ENCODE measurements at places on chromosomes 3 and 15.

GRCh38 chr15:60551781-60552161, 72.8 kb upstream of the ICE2 start:
- no peak for DNase-seq

DNA sequence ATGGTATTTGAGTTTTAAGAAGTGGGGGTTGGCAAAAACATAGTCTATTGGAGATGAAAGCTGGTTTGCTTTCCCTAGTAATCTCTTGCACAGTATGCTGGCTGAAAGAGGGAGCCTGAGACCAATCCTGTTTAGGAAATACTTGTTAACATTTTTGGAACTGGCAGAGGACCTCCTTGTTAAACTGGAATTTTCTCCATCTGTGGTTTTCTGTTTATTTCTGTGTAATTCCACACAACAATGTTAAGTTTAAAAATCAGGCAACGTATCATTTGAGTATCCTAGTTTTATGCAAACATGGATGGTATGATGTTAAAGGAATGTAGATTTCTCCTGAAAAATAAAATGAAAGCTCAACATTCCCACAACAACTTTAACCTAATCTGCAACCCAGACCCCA, 536.0 kb upstream of the TBL1XR1 start:
- DNase-seq = no peak

- no peak for DNase-seq
Observed at GRCh38 chr3:60246361-60246760, 1004.9 kb downstream of the FHIT start.

GRCh38 chr3:155504682-155505081, 211.2 kb upstream of the STRIT1 start:
- no peak for DNase-seq

DNA sequence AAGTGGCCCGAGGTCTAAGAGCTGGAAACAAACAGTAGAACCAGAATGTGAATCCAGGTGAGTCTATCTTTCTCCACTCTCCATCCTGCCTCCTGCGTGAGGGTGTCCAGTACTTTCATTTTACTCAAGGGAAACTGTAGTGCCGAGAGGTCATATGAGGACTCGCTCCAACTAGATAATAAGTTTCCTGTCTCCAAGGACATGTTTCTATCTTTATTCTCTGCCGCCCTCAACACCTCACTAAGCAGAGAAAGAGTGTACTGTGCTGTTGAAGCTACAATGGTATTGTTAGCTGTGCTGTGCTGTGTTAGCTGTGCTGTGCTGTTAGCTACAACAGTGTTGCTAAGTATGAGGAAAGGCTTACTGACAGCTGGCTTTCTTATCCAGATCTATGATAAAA, 137.9 kb upstream of the COL8A1 start:
- DNase-seq = no peak

- DNase-seq = no peak
Observed at GRCh38 chr3:171873580-171873979, 30.4 kb downstream of the TMEM212 start.

DNA sequence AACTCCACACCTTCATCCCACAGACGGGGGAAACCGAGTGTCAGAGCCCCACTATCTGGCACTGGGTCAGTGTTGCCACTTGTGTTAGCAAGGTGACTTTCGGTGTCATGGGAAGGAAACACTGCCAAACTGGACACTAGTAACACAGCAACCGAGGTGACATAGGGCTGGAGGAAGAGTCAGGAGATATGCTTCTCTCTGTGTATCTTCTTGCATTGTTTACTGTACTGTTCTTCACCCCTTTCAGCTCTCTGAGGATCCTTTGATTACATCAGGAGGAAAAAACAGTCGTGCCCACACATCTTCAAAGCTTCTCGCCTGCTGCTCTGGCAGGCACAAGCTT, 109.4 kb upstream of the RAD18 start:
- DNase-seq = no peak

DNA sequence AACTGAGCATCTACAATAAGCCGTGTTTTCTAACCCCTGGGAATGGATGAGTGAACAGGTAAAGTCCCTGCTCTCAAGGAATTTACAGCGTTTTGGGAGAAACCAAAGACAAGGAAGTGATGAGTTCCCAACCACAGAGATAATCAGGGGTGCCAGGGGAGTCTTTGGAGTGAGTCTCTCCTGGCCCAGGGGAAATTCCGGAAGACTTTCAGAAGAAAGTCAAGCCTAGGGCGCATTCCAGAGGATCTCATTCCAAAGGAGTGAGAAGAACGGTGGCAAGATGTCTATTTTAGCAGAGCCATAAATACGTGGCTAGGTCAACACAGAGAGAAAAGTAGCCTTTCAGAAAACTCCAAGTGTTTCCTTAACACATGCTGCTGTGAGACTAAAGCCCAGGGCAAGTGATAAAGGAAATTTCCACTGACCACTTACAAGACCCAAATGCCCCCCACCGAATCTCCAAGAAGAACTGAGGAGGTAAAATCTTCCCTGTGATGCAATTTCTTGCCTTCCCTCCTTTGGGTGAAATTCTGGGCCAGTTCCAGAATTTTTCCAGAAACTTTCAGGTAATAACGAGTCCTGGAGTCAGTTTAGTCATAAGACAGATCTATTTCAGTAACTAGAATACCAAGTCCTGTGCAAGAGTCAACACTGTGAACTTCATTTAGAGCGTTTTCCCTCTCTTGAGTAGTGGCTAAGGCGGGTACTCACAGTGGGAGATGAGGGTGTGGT, 437.4 kb downstream of the NR2F2 start:
- no peak for DNase-seq

DNA sequence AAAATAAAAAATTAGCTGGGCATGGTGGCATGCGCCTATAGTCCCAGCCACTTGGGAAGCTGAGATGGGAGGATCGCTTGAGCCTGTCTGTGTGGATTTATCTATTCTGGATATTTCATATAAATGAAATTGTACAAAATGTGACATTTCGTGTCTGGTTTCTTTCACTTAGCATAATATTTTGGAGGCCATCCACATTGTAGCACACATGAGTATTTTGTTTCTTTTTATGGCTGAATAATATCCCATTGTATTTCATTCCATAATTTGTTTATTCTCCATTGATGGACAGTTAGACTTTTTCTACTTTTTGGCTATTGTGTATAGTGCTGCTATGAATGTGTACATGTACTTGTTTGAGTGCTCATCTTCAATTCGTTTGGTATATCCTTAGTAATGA, 52.9 kb upstream of the DYNC1LI1 start:
- DNase-seq = no peak

- DNase-seq = no peak
Observed at GRCh38 chr3:52793702-52794611, 639 bp upstream of the ITIH3 start.

DNA sequence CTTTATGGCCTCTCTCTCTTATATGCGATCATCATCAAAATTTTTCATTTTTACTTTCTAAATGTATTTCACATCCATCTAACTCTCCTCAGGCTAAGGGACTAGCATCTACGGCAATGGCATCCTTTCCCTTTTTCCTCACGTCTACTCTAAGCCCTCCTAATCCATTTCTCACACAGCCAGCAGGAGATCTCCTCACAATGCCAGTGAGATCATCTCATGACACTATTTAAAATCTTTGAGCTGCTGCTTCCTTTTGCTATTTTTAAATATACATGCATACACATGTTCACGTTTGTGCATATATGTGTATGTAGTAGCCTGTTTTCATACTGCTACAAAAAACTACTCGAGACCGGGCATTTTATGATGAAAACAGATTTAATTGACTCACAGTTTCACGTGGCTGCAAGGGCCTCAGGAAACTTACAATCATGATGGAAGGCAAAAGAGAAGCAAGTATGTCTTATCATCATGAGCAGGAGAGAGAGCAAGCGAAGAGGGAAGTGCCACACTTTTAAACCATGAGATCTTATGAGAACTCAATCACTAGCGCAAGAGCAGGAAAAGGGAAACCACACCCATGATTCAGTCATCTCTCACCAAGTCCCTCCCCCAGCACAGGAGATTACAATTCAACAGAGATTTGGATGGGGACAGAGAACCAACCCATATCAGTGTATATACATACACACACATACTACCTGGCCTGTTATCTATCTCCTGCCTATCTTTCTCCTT, 599.2 kb upstream of the ROBO1 start:
- DNase-seq = no peak

DNA sequence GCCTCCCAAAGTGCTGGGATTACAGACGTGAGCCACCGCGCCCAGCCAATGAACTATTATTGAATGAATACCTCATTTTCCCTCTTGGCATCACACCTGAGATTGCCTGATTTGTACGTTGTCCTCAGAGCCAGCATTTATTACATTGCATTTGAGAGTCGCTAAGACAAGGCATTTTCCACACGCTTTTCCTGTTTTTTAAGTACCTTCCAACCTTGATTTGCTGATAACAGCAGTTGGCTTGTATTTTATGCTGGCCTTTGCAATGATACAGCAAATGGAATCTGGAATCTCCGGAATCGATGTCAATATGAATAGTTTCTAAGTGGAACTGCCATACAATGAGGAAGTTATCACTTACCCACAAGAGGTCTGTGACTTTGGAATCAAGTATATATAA, 15.7 kb upstream of the CNBP start:
- DNase-seq = no peak

- no peak for DNase-seq
Observed at GRCh38 chr3:71063773-71064290, 519.7 kb downstream of the FOXP1 start.

DNA sequence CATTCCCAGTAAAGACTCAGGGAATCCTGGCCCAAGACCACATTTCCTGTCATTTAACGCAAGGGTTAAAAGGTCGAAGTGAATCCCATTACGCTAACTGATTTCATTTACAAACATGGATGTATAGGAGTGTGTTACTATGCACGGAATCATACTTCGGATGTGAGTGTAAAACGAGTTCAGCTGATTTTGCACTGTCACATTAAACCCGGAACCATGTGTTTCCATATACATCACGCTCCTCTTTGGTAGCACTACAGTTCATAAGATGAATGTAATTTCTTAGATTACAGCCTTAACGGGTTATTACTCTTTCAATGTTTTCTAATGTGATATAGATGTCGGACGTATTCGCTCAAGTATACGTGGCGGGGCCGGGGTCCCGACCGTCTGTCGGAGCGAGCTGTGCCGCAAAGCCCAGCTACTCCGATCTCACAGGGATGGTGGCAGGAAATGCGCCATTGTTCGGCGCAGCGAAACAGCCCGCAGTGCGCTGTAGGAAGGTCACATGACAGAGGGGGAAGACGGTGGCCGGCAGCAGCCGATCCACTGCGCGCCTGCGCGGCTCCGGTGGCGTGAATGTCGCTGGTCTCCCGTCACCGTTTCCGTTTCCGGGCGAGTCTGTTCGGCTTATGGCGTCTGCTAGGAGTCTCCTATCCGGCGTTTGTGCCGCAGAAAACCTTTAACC, 97.3 kb downstream of the NPAP1 start:
- no peak for DNase-seq

GRCh38 chr15:62934236-62934971, 108.1 kb upstream of the TPM1 start:
- DNase-seq = peak; percentile 82

DNA sequence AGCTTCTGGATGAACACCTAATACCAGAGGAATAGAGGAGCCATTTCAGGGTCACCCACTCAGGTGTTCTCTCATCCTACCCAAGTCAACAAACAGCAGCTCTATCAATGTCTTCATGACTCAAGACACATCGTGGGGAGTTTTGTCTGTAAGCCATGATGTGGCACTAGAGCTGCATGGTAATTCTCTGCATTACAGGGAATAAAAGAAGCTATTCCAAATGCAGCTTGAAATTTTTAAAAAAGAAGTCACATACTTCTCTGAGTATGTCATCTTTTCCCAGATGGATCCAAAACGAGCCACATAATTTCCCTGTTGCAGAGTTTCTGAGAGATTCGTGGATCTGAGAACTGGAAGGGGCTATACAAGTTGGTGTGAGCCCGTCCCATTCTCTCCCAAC, 6.1 kb upstream of the THSD4 start:
- no peak for DNase-seq

GRCh38 chr15:88389120-88389519, 78.1 kb downstream of the MRPL46 start:
- no peak for DNase-seq

GRCh38 chr3:72145506-72146380, 360.8 kb upstream of the PROK2 start:
- DNase-seq = no peak

- DNase-seq = no peak
Observed at GRCh38 chr3:118808723-118809122, 225.9 kb downstream of the IGSF11 start.

GRCh38 chr3:61154457-61155198, 96.6 kb downstream of the FHIT start:
- no peak for DNase-seq

DNA sequence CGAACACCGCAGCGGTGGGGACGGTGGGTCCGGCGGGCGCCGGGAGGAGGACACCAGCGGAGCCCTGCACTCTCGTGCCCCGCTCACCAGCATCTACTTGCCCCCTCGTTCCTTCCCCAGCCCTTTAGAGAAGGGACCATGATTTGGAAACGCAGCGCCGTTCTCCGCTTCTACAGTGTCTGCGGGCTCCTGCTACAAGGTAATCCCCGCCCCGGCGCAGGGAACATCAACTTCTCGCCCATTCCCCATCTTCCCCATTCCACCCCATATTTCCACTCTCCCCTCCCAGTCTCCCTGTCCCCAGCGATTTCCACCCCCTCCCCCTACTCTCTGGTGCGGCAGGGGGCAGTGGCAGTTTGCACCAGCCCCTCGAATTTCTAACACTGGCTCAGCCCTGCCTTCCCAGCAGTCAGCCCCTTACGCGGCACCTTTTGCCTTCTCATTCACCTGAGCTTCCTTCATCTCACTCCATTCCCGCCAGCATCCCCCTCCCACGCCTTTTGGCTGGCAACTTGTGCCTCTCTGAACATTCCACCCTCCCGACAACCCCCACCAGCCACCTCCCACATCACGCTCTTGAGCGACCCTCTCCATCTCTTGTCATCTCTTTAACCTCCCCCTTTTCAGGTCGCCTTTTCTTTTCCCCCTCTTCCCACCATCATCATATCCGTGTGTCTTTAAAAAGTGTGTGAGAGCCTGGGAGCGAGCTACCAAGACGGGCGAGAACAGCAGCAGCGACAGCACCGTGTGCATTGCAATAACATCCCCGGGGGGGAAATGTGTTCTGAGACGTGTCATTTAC, 882 bp downstream of the CADM2 start:
- DNase-seq = no peak

DNA sequence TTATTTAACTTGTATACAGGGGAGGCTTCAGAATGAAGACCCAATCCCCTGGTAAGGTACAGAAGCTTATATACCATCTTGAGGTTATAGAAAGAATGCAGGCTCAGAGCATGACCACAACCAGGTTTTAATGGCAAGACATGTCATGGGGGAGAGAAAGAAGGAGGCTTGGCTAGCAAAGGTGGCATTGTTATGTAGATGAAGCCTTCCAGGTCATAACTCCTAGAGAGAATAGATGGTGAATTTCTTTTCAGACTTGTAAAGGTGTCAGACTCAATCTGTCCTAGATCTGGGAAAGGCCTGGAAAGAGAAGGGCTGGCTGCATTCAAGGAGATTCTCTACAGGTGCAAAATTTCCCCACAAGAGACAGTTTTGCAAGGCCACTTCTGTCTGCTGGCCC, 99.4 kb upstream of the CTDSPL start:
- DNase-seq = no peak

Data from Jurkat, Clone E6-1 (cell line).